ENCODE measurements at places on chromosomes 2 and 18. TPM values are rescaled to one million over a fixed set of nuclear protein-coding genes. Genes with fewer than 3 reads are reported as not detected.
A peak's percentile ranks its signal among the peaks of the same experiment; 100 is the strongest.

Gene IRS1
- 34.2 TPM for total RNA-seq

Gene PRSS56
- not detected for total RNA-seq

GRCh38 chr2:196233021-196233804 lies 61.8 kb upstream of the STK17B start:
- H3K36me3 ChIP-seq = no peaks in the 10 kb centered on the region
- no peaks in the 10 kb centered on the region for H3K27me3 ChIP-seq
- H3K4me3 ChIP-seq = no peak overlapping the region

Gene POTEC
- total RNA-seq = not detected

DNA sequence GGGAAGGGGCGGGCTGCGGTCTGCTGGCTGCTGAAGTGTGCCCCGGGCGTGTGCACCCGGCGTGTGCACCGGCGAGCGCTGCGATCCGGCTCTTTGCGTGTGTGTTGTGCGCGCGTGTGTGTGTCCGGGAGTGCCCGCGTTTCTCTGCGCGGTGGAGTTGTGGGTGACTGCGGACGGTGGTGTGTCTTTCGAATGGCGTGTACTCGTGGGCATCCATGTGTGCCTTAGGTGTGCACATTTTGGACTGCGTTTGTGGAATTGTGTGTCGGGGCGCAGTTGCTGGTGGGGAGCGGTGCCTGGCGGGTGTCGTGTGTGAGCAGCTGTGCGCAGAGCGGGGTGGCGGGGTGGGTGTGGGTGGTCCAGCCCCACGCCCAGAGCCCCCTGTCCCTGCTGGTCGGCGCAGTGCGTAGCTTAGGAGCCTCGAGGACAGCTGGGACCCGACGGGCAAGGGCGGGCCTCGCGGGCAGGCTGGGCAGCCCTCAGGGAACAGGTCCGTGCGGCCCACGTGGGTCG lies 533 bp downstream of the HPCAL1 start:
- no peaks in the 10 kb centered on the region for H3K36me3 ChIP-seq
- H3K4me3 ChIP-seq = peak overlapping the region; percentile 79
- no peak for DNase-seq

DNA sequence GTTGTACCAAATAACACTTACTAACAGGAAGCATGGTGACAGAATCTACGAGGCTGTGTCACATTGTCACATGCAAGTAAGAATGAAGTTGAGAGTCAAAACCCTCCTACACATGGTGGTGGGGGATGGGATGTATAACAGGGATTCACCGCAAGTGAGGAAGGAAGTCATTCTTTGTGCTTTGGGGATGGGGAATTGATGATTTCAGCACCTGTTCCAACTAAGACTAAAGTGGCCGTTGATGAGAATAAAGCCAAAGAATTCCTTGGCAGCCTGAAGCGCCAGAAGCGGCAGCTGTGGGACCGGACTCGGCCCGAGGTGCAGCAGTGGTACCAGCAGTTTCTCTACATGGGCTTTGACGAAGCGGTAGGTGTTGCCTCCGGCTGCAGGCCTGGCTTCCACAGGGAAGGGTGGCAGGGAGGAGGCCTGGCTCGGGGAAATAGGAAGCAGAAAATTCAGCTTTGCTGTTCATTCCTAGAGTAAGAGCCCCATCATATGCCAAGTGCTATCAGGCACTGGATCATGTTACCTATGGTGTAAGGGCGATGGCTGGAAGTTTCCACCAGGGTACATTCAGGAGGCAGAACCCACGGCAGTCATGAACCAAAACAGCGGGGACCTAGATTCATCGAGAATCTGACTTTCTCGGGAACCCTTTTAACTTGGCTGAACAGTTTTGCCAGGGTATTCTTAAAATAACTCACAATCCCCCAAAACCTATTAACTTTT lies 120.3 kb downstream of the UXS1 start:
- H3K4me3 ChIP-seq = no peak overlapping the region
- H3K36me3 ChIP-seq = no peaks in the 10 kb centered on the region
- H3K27ac ChIP-seq = no peak overlapping the region
- H3K27me3 ChIP-seq = no peaks in the 10 kb centered on the region
- no peaks in the 10 kb centered on the region for H3K4me1 ChIP-seq

Gene PDK1
- 26.0 TPM for total RNA-seq

DNA sequence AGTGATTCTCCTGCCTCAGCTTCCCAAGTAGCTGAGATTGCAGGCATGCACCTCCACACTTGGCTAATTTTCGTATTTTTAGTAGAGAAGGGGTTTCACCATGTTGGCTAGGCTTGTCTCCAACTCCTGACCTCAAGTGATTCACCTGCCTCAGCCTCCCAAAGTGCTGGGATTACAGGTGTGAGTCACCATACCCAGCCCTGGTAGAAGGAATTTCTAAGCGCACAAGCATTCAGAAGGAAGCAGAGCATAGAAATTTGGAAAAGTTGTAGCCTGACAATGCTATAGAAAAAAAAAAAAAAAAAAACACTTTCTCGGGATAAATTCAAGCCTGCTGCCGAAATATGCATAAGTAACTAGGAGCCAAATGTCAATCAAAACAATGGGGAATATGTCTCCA lies 249.4 kb downstream of the GRB14 start:
- no peaks in the 10 kb centered on the region for H3K27me3 ChIP-seq
- no peak overlapping the region for H3K27ac ChIP-seq
- H3K4me1 ChIP-seq = peaks cover 11% of the 10 kb centered on the region

Gene MAP3K19
- total RNA-seq = not detected

Gene PASK
- total RNA-seq = 8.0 TPM

Gene GRB14
- 8.6 TPM for total RNA-seq

- no peaks in the 10 kb centered on the region for H3K4me1 ChIP-seq
- H3K27ac ChIP-seq = no peak overlapping the region
- DNase-seq = no peak
- no peak overlapping the region for H3K4me3 ChIP-seq
- H3K36me3 ChIP-seq = no peaks in the 10 kb centered on the region
Observed at GRCh38 chr2:85524336-85524908, 14.5 kb upstream of the MAT2A start.

- peaks cover 5% of the 10 kb centered on the region for H3K4me1 ChIP-seq
- DNase-seq = no peak
- peaks cover 8% of the 10 kb centered on the region for H3K27me3 ChIP-seq
Observed at GRCh38 chr2:169107645-169108044, 38.3 kb downstream of the DHRS9 start.

DNA sequence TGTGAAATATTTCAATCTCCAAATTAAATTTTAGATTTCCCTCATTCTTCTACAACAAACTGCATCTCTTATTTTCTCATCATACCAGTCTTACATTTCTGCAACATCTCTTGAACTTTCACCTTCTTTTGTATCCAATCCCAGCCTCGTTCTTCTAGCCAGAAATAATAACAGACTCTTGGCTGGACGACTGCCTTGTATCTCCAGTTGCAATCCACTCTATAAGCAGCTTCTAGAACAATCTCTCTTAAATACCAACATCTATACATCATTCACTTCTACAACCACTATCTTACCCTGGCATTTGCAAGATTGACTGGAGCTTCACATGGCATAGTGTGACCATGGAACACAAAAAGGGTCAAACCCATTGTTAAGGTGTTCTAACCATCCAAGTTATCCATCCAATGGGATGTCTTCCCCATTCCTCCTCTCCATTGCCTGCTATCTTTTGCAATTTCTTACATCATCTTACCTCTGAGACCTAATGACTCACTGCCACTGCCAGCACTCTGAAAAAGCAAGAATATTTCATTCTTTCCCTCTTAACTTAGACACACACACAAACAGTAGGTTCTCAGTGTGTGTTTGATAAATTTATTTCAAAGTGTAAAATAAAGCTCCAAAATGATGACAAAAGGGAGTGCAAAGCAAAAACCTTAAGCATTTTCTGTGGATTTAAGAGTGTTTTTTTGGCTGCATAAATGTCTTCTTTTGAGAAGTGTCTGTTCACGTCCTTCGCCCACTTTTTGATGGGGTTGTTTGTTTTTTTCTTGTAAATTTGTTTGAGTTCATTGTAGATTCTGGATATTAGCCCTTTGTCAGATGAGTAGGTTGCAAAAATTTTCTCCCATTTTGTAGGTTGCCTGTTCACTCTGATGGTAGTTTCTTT lies 145.6 kb downstream of the METTL4 start:
- H3K36me3 ChIP-seq = no peaks in the 10 kb centered on the region
- no peak overlapping the region for H3K4me3 ChIP-seq
- no peak overlapping the region for H3K27ac ChIP-seq
- DNase-seq = no peak
- H3K4me1 ChIP-seq = no peaks in the 10 kb centered on the region

DNA sequence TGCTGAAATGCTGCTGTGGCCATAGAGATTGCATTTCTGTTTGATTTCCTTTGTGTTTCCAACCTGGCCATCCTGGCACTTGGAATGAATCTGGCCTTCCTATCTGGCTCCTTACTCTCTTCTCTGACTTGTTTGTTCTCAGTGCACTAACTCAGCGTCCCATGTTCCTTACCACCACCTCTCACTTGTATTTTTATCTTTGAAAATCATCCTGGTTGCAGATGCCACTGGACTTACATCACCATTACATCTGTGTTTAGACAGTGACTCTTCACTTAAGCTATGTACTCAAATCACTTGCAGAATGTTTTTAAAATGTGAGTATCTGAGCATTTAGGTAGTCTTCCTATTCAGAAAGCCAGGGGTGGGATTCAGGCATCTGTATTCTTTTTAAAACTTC lies 239.5 kb downstream of the WDR7 start:
- H3K36me3 ChIP-seq = no peaks in the 10 kb centered on the region
- H3K27ac ChIP-seq = peak overlapping the region; percentile 86
- DNase-seq = peak; percentile 97
- no peaks in the 10 kb centered on the region for H3K27me3 ChIP-seq
- peaks cover 31% of the 10 kb centered on the region for H3K4me1 ChIP-seq
- H3K4me3 ChIP-seq = no peak overlapping the region

GRCh38 chr2:233339427-233339826 lies 14.9 kb upstream of the DGKD start:
- no peak overlapping the region for H3K4me3 ChIP-seq
- no peak for DNase-seq
- H3K27ac ChIP-seq = no peak overlapping the region
- no peaks in the 10 kb centered on the region for H3K36me3 ChIP-seq
- no peaks in the 10 kb centered on the region for H3K4me1 ChIP-seq

GRCh38 chr2:120905824-120906571 lies 170.3 kb downstream of the GLI2 start:
- H3K27ac ChIP-seq = no peak overlapping the region
- no peak overlapping the region for H3K4me3 ChIP-seq
- H3K36me3 ChIP-seq = no peaks in the 10 kb centered on the region
- H3K27me3 ChIP-seq = no peaks in the 10 kb centered on the region
- peaks cover 4% of the 10 kb centered on the region for H3K4me1 ChIP-seq

DNA sequence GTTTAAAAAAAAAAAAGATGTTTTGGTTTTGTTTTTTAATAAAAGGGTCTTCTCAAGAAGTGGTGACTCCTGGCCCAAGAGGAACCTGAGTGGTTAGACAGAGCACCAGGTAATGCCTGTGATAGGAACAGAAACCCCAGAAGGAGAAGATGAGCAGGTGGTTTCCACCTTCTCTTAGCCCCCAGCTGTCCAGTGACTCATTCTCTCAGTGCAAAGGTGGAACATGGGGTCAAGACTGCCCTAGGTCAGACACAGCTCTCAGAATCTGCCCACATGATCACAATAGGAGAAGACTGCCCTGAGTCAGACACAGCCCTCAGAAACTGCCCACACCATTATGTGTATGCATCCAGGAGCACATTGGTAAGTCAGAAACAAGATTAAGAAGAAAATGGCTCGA lies 61.8 kb downstream of the TBC1D8 start:
- H3K4me1 ChIP-seq = no peaks in the 10 kb centered on the region
- H3K27me3 ChIP-seq = no peaks in the 10 kb centered on the region
- DNase-seq = no peak
- H3K36me3 ChIP-seq = no peaks in the 10 kb centered on the region

- no peak overlapping the region for H3K4me3 ChIP-seq
- H3K4me1 ChIP-seq = no peaks in the 10 kb centered on the region
- H3K36me3 ChIP-seq = no peaks in the 10 kb centered on the region
- H3K27ac ChIP-seq = no peak overlapping the region
Observed at GRCh38 chr18:25798046-25798445, 292.4 kb downstream of the SS18 start.

DNA sequence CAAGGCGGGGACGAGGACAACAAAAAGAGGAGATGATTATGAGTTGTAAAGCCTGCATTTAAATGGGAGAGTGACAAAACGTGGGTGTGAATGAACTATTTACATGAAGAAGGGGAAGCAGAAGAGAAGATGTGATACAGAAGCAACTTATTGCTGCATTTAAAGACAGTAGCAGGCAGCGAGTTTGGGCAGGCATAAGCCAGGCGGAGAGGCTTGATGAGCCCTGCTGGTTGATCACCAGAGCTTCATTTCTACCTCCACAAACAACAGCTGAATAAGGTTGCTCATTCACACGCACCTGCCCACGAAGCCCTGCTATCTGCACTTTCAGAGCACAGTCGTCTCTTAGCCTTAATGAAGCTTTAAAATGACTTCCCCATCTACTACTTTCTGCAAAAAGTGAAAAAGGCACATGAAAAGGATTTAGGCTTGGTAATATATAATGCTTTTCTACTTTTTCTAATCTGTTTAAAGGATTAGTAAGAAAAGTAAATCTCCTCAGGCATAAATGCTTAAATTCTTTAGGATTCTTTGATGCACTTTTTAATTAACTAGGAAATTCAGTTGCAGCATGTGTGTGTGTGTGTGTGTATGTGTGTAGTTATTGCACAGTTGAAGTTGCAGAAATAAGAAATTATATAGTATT lies 3.1 kb downstream of the SLC38A11 start:
- no peak overlapping the region for H3K4me3 ChIP-seq
- no peak for DNase-seq
- peaks cover 2% of the 10 kb centered on the region for H3K27me3 ChIP-seq
- no peak overlapping the region for H3K27ac ChIP-seq

GRCh38 chr2:224041554-224041953 lies 2.5 kb upstream of the SERPINE2 start:
- H3K4me3 ChIP-seq = no peak overlapping the region
- no peak overlapping the region for H3K27ac ChIP-seq
- H3K36me3 ChIP-seq = no peaks in the 10 kb centered on the region
- DNase-seq = no peak
- peaks cover 9% of the 10 kb centered on the region for H3K4me1 ChIP-seq

Gene CCBE1
- 4.1 TPM for total RNA-seq

- peaks cover 60% of the 10 kb centered on the region for H3K4me1 ChIP-seq
- no peak overlapping the region for H3K4me3 ChIP-seq
- H3K36me3 ChIP-seq = no peaks in the 10 kb centered on the region
- peak overlapping the region; percentile 81 for H3K27ac ChIP-seq
Observed at GRCh38 chr2:1591978-1592907, 152.1 kb downstream of the PXDN start.

Gene LCT
- not detected for total RNA-seq

Gene ALPI
- total RNA-seq = not detected
